Ascending aorta (tissue), 2 donors: ENCODE measurements at places on chromosomes 11 and 22.

- H3K27ac ChIP-seq = no peak overlapping the region
- DNase-seq = no peak
- H3K4me1 ChIP-seq = no peaks in the 10 kb centered on the region
- no peaks in the 10 kb centered on the region for H3K27me3 ChIP-seq
- H3K36me3 ChIP-seq = no peaks in the 10 kb centered on the region
These were observed 169.9 kb upstream of the CCDC90B start for GRCh38 chr11:83456075-83456474.

DNA sequence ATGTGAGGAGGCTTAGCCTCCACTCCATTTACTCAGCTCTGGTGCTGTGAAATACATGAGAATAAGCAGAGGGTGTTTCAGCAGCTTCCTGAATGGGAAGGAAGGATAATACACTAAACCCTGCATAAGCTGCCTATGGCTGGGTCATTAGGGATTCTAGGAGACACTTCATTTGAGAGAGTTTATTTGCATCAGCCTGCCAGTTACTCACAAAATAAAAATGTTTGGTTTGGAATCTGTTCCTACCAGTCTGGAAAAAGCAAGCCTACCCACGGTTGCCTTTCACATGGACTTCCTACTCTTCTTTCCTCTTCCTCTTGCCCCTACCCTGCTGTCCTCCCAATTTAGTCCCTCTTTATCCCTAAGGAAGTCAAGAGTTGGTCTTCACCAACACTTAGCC is 20.5 kb downstream of the SLC1A2 start:
- H3K4me1 ChIP-seq = no peaks in the 10 kb centered on the region
- DNase-seq = no peak
- no peaks in the 10 kb centered on the region for H3K36me3 ChIP-seq
- H3K4me3 ChIP-seq = no peak overlapping the region
- H3K27ac ChIP-seq = no peak overlapping the region

DNA sequence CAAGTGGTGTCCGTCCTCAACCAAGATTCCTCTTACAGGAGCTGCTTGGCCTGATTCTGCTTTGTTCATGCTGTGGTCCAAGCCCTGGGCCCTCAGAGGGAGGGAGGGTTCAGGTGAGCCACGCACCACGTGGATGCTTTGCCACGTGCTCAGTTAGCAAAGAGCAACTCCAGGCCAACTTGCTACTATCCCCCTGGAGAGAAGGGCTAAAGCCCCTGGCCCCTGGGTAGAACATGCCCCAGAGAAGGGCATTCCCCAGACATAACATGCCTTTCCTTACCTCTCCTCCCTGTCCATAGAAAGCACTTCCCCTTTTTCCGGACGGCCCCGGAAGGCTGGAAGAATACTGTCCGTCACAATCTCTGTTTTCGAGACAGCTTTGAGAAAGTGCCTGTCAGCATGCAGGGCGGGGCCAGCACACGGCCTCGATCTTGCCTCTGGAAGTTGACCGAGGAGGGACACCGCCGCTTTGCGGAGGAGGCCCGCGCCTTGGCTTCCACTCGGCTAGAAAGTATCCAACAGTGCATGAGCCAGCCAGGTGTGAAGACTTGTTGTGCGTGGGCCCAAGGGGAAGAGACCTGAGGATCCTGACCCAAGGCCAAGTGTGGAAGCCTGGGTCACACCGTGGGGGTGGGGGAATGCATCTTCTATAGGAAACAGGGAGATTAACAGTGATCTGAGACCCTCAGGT is 8.8 kb downstream of the FOXR1 start:
- no peaks in the 10 kb centered on the region for H3K27me3 ChIP-seq
- no peaks in the 10 kb centered on the region for H3K36me3 ChIP-seq
- no peak overlapping the region for H3K27ac ChIP-seq
- no peak overlapping the region for H3K4me3 ChIP-seq

DNA sequence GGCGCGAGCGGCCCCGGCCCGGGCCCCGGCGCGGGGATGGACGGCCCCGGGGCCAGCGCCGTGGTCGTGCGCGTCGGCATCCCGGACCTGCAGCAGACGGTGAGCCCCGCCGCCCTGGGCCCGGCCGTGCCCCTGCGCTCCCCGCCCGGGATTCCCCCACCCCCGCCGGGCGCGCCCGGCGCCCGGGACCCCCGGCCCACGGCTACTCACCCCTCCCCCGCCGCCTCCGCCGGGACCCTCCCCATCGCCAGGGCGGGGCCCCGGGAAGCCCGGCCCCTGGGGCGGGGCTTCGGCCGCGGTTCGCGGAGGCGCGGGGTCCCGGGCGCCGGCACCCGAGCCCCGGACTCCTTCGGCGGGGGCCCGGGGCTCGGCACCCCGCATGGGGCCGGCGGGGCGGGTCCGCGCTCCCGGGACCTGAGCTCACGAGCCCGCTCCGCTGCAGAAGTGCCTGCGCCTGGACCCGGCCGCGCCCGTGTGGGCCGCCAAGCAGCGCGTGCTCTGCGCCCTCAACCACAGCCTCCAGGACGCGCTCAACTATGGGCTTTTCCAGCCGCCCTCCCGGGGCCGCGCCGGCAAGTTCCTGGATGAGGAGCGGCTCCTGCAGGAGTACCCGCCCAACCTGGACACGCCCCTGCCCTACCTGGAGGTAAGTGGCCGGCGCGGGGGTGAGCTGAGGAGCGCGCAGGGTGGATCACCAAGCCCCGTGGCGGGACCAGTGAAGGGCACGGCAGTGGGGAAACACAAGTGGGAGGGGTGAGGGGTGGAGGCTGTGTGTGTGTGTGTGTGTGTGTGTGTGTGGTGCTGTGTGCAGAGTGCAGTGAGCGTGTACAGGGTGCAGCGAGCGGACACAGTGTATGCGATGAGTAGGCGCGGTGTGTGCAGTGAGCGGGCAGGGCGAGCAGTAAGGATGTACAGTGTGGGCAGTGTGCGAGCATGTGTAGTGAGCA is 2.3 kb downstream of the SHANK3 start:
- H3K4me1 ChIP-seq = no peaks in the 10 kb centered on the region
- no peak for DNase-seq

DNA sequence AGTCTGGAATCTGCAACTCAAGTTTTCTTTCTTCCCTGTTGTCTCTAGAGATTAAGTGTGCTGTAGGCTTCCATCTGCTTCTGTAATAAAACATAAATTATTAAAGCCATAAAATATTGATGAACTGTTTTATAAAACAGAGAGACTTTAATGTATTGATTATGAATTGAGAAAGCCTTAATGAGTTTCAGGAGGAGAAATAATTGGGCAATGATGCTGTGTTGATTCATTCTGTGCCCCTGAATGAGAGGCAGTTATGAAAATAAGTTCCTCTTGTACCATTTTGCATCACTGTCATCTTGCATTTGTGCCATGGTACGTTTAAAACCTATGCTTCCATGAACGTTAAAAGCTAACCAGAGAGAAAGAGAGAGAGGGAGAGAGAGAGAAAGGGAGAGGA is 194.1 kb upstream of the LARGE1 start:
- H3K36me3 ChIP-seq = no peaks in the 10 kb centered on the region
- H3K27ac ChIP-seq = no peak overlapping the region
- H3K4me1 ChIP-seq = no peaks in the 10 kb centered on the region
- no peak for DNase-seq
- H3K27me3 ChIP-seq = no peaks in the 10 kb centered on the region

GRCh38 chr11:17489751-17490150 is 13.1 kb upstream of the ABCC8 start:
- no peak overlapping the region for H3K27ac ChIP-seq
- no peaks in the 10 kb centered on the region for H3K4me1 ChIP-seq
- no peak for DNase-seq
- H3K36me3 ChIP-seq = no peaks in the 10 kb centered on the region
- no peak overlapping the region for H3K4me3 ChIP-seq
- no peaks in the 10 kb centered on the region for H3K27me3 ChIP-seq

DNA sequence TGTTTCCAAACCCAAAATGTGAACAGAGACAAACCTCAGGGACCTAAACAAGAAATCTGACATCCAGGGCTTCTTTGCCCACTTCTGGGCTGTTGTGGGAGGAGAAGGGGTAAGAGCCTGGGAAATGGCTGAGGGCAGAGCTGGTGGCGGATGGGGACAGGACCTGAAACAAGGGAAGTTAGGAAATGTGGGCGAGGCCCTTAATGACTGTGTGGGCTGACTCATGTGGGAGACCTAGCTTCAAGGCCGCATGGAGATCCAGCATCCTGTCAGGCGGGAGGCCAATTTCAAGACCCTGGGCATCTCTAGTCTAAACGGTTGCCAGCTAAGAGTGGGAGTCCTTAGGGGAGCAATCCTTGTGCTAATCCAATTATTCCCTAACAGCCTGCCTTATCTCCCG is 2.1 kb upstream of the OAF start:
- DNase-seq = no peak
- no peaks in the 10 kb centered on the region for H3K27me3 ChIP-seq
- H3K36me3 ChIP-seq = no peaks in the 10 kb centered on the region
- no peak overlapping the region for H3K4me3 ChIP-seq

DNA sequence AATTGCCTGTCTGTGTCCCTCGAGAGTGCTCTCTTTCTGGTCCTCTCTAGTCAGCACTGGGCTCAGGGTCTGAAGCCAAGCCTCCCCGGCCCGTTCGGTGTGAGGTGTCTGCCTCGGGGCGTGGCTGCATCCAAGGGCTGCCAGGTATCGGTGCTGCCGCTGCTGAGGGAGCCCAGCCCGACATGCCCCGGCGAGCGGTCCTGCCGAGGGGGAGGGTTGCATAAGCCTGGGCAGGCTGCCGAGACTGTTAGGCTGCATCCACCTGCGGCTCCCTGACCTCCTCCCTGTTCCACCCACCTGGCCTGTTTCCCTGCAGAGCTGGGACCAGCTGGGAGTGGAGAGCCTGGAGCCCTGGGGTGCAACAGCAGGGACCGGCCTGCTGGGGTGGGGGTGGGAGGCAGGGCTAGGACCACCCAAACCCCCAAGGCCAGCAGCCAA is 6.3 kb downstream of the OVOL1 start:
- no peak overlapping the region for H3K27ac ChIP-seq
- no peaks in the 10 kb centered on the region for H3K36me3 ChIP-seq
- no peaks in the 10 kb centered on the region for H3K4me1 ChIP-seq
- peaks cover 2% of the 10 kb centered on the region for H3K27me3 ChIP-seq
- H3K4me3 ChIP-seq = no peak overlapping the region
- no peak for DNase-seq

DNA sequence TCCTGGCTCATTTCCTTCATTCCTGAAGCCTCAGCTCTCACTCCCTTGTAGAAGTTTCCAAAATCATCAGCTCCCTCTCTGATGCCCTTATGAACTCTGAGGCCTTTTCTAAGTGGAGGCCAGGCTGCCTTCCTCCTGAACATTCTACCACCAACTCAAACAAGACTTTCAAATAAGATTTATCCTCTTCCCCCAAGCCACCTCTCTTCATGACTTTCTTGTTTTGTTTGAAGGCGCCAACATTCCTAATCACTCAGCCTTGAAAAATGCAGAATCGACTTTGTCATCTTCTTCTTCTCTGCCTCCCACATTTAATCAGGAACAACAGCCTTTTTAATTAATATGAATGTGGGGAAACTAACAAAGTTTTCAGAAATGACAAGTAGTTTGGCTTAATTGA is 927.9 kb downstream of the OPCML start:
- H3K27ac ChIP-seq = no peak overlapping the region
- H3K4me3 ChIP-seq = no peak overlapping the region

GRCh38 chr11:83694191-83694910 is 408.2 kb upstream of the CCDC90B start:
- no peak for DNase-seq
- no peak overlapping the region for H3K27ac ChIP-seq
- H3K4me1 ChIP-seq = no peaks in the 10 kb centered on the region
- H3K27me3 ChIP-seq = no peaks in the 10 kb centered on the region

- no peaks in the 10 kb centered on the region for H3K27me3 ChIP-seq
- H3K36me3 ChIP-seq = no peaks in the 10 kb centered on the region
- no peaks in the 10 kb centered on the region for H3K4me1 ChIP-seq
- DNase-seq = no peak
These were observed 265.8 kb downstream of the TTC28 start for GRCh38 chr22:28413612-28414399.

GRCh38 chr22:29559853-29560252 is 6.3 kb upstream of the THOC5 start:
- H3K27ac ChIP-seq = no peak overlapping the region
- peaks cover 63% of the 10 kb centered on the region for H3K36me3 ChIP-seq
- no peak for DNase-seq
- no peaks in the 10 kb centered on the region for H3K27me3 ChIP-seq
- H3K4me1 ChIP-seq = no peaks in the 10 kb centered on the region

- no peak overlapping the region for H3K4me3 ChIP-seq
- H3K27ac ChIP-seq = no peak overlapping the region
- no peaks in the 10 kb centered on the region for H3K27me3 ChIP-seq
- DNase-seq = no peak
These were observed 479.9 kb downstream of the INSC start for GRCh38 chr11:15594607-15595006.

GRCh38 chr11:85495918-85496317 is 131.2 kb downstream of the DLG2 start:
- no peak for DNase-seq
- H3K27me3 ChIP-seq = no peaks in the 10 kb centered on the region
- H3K36me3 ChIP-seq = no peaks in the 10 kb centered on the region
- H3K4me3 ChIP-seq = no peak overlapping the region
- H3K4me1 ChIP-seq = no peaks in the 10 kb centered on the region

DNA sequence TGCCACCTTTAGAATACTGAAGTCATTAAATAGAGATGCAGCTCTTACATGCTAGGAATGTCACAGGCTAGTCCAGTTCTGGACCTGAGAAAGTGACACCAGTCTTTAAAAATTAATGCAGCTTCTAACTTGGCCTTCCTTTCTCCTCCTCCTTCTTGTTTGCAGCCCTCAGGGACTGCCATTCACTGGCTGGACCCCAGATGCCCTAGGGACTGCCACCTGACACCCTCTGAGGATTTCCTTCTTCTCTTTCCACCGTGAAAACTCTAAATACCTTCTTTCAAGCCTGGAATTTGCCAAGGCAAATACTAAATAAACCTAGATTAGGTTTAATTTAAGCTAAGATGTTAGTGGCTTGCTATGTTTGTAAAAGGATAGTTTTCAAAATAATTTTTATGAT is 78.4 kb downstream of the MUC15 start:
- no peaks in the 10 kb centered on the region for H3K36me3 ChIP-seq
- H3K4me1 ChIP-seq = no peaks in the 10 kb centered on the region
- H3K27me3 ChIP-seq = no peaks in the 10 kb centered on the region
- no peak overlapping the region for H3K27ac ChIP-seq

- H3K27me3 ChIP-seq = no peaks in the 10 kb centered on the region
- DNase-seq = no peak
- no peaks in the 10 kb centered on the region for H3K36me3 ChIP-seq
- H3K4me3 ChIP-seq = no peak overlapping the region
These were observed 620.5 kb downstream of the METTL15 start for GRCh38 chr11:28728666-28729065.

DNA sequence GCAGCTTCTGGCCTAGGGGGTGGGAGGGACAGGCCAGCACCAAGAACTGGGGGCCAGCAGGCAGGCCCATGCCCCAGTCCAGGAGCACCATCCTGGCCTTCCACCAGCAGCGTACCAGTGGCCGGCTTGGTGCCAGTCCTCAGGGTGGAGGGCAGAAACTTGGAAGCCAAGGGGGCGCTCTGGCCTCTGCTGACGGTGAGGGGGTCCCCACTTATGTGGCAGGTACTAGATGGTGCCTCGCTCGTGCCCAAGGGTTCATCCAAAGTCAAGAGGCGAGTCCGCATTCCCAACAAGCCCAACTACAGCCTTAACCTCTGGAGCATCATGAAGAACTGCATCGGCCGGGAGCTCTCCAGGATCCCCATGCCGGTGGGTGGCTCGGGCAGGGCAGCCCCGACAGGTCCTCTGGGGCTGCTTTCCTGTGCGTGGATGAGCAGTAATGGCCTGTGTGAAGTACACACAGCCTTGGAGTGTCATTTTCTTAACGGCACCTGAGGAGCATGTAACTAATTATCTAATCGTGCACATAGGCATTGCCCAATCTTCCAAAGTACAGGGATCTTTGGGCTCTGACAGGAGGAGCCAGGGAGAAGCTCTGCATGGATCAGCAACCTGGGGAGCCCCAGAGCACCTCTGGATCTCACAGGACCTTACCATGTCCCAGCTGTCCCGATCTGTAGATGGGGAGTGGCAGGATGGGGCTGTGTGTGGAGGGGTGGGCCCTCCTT is 79.1 kb downstream of the MORC2 start:
- H3K36me3 ChIP-seq = peaks cover 4% of the 10 kb centered on the region
- DNase-seq = no peak
- H3K4me3 ChIP-seq = no peak overlapping the region
- H3K27ac ChIP-seq = no peak overlapping the region
